ENCODE measurements at places on chromosomes 16 and 17.

GRCh38 chr17:49076573-49077384 lies 55.8 kb upstream of the B4GALNT2 start:
- DNase-seq = no peak

GRCh38 chr17:76930107-76930506 lies 61.9 kb downstream of the MGAT5B start:
- no peak for DNase-seq

GRCh38 chr16:88545781-88546180 lies 24.4 kb upstream of the ZC3H18 start:
- DNase-seq = no peak

- no peak for DNase-seq
Measured at GRCh38 chr16:10629592-10629963, 49.2 kb upstream of the EMP2 start.
